Central memory CD4-positive, alpha-beta T cell (primary cell): ENCODE measurements at places on chromosomes 13 and 19.

GRCh38 chr13:74561155-74561554 is 427.0 kb upstream of the KLF12 start:
- DNase-seq: no peak

- peak; percentile 76 for DNase-seq
Observed at GRCh38 chr19:35901854-35902661, at the start of gene HCST. TSS of gene HCST (plus strand) at chr19:35902529. CDS start at chr19:35902594, 65 bp downstream.

GRCh38 chr13:40549500-40550094 is 116.8 kb downstream of the FOXO1 start:
- no peak for DNase-seq

DNA sequence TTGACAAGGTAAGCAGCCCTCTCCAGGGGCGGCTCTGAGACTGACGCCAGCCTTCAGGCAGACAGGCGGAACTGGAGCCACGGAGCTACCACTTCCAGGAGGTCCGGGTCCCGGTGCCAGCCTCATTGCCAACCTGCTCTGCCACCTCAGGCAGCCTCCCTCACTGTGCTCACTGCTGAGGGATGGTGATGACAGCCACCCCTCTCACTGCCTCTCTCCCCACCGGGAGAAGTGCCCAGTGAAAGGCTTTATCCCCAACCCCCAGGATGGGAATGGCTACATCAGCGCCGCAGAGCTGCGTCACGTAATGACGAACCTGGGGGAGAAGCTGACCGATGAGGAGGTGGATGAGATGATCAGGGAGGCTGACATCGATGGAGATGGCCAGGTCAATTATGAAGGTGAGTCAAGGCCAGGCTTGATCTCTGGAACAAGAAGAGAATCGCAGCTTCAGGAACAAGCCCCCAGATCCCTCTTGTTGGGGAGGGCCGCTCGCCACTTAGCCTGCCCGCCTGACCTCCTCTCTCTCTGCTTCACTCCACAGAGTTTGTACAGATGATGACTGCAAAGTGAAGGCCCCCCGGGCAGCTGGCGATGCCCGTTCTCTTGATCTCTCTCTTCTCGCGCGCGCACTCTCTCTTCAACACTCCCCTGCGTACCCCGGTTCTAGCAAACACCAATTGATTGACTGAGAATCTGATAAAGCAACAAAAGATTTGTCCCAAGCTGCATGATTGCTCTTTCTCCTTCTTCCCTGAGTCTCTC is 7.6 kb downstream of the CALM3 start:
- DNase-seq: no peak

DNA sequence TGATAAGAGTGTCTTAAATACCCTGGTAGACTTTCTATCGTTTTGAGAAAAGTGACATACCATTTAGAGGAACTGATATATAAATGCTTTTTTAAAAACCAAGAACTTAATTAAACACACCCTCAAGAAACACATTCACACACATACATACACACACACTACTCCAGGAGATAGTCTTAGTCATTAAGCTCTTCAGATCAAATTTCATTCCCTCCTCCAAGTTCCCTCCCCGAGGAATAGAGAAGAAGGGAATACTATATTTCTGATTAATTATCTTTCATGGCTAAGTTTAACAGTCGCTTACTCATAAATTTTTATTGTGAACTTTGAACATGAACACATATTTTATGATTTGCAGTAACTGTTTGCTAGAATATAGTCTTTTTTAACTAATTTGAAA is 1109.5 kb downstream of the SLITRK1 start:
- DNase-seq: no peak

GRCh38 chr19:6590827-6591319 is at the start of gene CD70:
TSS of gene CD70 (minus strand) at chr19:6591150. CDS start at chr19:6591002, 148 bp downstream.
- DNase-seq: peak; percentile 32

DNA sequence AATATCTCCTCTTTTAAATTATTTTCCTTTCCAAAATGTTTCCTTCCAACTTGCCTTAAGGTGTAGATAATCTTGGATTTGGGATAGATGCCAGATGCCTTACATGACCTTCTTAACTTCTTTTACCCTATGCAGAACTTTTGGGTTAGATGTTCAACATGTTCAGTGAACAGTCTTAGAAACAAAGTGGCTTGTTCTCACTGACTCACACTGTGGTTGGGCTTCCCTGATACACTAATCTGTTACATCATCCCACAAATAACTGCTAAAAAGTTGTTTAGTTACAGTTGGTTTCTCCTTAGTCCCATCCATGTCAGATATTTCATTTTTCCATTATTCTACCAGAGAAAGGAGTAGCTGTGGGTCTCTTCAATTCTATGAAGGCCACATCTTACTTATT is 2638.2 kb downstream of the PCDH9 start:
- DNase-seq: no peak

DNA sequence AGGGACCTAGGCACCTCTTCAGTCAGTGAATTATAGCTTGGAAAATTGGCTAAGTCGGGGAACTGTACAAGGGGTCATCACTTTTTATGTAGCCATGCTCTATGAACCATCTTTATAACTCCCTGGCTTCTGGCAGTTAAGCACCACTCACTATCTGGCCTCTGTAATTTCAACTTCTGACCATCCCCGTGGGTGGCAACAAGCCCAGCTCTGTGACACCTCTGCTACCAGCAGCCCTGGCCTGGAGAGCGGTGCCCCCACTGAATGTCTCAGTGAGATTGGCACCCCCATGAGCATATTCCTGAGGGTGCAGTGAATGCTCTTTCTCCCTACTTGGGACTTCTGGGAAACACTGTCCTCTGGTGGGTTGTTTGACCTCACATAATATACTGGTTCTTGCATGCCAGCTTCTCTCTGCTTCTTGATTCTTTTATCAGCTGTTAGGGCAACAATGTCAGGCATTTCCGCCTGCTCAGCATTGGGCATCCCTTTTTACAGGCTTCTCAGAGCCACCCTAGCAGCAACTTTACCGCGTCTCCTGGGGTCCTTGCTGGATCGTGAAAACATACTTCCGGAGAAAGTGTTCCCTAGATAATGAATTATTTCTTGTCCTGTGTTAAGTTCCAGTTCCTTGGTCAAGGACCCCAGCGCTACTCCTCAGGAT is 10.4 kb downstream of the KL start:
- DNase-seq: no peak

- DNase-seq: no peak
Observed at GRCh38 chr19:54952591-54953344, 5.4 kb upstream of the NLRP7 start.

DNA sequence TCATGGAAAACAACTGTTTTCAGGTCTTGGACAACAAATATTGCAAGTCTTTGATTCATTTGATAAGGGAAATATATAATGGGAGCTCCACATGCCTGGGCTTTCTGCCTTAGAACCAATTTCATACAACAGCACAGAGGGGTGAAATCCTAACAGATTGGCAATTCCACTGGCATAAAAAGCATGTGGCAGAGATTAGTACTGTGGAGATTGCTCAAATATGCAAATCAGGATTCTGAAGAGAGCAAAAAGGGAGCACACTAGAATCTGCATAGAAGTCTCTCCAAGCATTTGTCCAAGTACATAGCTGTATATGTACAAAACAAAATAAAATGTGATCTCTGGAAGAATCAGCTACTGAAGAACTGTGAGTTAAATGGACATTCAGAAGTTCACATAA is 312.9 kb upstream of the SLITRK5 start:
- DNase-seq: no peak

DNA sequence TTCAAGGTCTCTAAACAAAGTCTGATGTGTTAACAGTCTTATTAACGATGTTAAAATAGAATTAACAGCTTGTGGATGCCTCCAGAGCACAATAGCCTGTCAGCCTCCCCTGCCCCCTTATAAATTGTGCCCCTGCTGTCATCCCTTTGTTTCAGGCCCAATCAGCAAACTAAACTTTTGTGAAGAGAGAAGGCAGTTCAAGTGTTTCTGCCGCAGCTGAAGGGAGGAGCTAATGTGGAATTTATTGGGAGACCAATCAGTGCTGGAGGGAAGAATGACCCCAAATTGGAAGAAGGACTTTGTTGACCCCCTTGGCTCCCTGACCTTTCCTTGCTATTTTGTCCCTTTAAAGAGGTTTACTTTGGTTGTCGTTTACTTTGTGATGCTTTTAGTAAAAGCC is 160.5 kb downstream of the TM9SF2 start:
- DNase-seq: no peak

- no peak for DNase-seq
Observed at GRCh38 chr19:29880498-29881081, 61.4 kb upstream of the URI1 start.

GRCh38 chr19:16069813-16070365 is 6.4 kb upstream of the TPM4 start:
- DNase-seq: no peak

DNA sequence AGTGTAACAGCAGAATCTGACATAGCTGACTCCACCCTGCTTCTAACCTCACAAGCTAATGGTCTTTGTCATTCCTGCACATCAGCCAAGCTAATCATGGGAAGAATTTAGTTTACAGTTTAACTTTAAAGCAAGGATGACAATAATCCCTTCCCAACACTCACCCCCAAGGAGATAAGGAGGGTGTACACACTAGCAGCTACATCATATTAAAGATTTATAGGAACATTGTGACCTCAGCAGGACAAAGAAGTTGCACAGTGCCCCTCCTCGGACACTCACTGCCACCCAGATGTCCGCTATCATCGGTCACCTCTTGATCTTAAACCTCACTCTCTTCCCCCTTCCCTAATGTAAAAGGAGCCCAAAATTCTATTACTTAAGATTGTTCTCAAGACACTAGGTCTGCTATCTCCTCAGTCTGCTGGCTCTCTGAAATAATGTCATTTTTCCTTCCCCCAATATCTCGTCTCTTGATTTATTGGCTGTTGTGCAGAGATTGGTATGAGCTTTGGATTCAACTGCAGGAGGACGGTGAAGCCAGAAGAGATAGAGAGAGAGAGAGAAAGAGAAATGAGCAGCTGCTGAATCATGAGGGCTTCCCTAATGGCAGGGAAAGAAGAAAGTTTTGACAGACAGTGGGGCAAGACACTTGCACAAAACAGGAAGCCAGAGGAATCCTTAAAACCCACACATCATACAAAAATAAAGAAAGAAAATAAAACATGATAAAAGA is 17.5 kb upstream of the FFAR2 start:
- no peak for DNase-seq

DNA sequence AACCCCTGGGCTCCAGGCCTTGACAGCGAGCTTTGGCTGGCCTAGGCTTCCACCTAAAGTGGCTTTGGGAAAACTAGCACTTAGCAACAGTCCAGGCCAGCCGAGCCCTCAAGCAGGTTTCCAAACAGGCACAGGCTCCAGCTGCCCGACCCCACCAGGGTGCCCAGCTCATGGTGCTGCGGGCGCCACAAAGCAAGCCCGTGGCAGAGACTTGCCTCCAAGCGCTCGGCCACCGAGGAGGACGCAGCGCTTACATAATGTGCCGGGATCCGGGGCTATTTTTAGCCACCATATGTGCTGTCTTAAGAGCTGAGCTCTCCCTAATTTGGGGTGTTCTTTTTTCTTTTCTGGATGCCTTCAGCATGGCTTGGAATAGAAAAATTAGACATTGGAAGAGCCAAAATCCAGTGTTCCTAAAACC is 56.1 kb upstream of the F7 start:
- no peak for DNase-seq

DNA sequence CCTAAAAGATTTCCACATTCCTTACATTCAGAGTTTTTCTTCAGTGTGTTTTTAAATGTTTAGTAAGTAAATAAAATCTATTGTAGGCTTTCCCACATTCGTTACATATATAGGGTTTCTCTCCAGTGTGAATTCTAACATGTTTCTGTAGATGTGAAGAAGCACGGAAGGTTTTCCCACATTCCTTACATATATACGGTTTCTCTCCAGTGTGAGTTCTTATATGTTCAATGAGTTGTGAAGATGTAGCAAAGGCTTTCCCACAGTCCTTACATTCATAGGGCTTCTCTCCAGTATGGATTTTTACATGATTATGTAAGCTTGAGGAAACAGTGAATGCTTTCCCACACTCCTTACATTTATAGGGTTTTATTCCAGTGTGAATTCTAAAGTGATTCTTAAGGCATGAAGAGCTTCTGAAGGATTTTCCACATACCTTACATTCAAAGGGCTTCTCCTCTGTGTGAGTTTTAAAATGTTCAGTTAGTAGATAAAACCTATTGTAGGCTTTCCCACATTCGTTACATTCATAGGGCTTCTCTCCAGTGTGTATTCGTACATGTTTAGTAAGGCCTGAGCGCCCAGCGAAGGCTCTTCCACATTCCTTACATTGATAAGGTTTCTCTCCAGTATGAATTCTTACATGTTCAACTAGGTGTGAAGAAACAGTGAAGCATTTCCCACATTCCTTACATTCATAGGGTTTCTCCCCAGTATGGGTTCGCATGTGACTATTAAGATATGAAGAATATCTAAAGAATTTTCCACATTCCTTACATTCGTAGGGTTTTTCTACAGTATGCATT is 18.2 kb downstream of the ZNF121 start:
- no peak for DNase-seq

GRCh38 chr19:38183251-38183897 is 40.6 kb downstream of the DPF1 start:
- no peak for DNase-seq

DNA sequence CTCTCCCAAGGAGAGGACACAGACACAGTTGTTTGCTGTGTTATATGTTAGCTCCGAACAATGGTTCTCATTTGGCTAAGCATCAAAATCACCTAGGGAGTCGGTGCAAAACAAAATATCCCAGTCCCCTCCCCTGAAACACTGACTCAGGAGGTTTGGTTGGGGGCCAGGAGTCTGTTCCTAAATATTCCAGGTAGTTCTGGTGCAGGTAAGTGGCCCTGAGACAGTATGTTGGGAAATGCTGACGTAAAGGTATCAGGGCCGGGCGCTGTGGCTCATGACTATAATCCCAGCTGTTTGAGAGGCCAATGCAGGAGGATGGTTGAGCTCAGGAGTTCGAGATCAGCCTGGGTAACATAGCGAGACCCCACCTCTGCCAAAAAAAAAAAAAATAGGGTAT is 2.3 kb upstream of the MAP2K7 start:
- DNase-seq: no peak

DNA sequence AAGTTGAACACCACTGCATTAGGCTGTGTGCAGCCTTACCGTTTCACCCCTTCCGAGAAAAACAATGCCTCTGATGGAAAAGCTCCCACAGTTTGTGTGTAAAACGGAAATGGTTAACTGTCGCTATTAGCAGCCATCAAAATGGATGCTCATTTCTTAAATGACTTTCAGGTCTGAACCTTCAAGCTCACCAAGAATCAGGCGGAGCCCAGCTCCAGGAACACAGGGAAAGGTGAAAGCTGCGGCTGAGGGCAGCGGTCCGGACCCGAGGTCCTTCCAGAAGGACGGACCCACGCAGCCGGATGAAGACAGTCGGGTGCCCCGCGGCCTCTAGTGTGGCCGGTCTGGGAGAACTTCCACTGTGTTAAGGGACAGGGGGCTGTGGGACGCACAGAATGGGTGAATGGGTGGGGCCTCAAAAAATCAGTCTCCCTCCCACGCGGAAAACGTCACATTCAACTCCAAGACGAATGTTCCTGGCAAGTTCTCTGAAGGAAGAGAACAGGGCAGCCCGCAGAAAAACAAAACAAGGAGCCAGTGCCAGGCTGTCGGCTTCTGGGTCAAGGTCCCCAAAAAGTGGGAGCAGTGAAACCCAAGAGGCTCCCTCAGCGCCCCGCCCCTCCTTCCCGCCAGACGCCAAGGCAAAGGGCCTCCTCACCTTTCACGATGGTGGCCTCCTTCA is 4.9 kb downstream of the IRS2 start:
- DNase-seq: no peak

- DNase-seq: no peak
Observed at GRCh38 chr19:50512999-50513745, 541 bp downstream of the ASPDH start.

GRCh38 chr13:111906816-111907215 is 160.1 kb upstream of the SOX1 start:
- DNase-seq: no peak
